Calu3 (cell line): ENCODE measurements at places on chromosomes 1 and 21.

- DNase-seq = no peak
Observed at GRCh38 chr21:42301371-42302075, 13.7 kb downstream of the TFF3 start.

DNA sequence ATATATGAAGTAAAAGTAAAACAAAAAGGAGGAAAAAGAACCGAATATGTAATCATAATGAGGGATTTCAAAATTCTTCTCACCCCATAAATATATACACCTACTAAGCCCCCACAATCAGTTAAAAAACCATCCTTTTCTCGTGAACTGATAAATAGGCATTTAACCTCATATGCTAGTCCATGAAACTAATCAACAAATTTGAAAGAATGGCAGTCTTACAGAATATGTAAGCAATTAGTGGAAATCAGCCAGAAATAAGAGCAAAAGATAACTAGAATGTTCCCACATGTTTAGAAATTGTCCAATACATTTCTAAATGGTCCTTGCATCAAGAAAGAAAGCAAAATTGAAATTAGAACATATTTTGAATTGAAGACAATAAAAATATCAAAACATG lies 849.4 kb upstream of the CXADR start:
- no peak for DNase-seq

GRCh38 chr1:213914392-213914791 lies 73.4 kb upstream of the PROX1 start:
- no peak for DNase-seq

DNA sequence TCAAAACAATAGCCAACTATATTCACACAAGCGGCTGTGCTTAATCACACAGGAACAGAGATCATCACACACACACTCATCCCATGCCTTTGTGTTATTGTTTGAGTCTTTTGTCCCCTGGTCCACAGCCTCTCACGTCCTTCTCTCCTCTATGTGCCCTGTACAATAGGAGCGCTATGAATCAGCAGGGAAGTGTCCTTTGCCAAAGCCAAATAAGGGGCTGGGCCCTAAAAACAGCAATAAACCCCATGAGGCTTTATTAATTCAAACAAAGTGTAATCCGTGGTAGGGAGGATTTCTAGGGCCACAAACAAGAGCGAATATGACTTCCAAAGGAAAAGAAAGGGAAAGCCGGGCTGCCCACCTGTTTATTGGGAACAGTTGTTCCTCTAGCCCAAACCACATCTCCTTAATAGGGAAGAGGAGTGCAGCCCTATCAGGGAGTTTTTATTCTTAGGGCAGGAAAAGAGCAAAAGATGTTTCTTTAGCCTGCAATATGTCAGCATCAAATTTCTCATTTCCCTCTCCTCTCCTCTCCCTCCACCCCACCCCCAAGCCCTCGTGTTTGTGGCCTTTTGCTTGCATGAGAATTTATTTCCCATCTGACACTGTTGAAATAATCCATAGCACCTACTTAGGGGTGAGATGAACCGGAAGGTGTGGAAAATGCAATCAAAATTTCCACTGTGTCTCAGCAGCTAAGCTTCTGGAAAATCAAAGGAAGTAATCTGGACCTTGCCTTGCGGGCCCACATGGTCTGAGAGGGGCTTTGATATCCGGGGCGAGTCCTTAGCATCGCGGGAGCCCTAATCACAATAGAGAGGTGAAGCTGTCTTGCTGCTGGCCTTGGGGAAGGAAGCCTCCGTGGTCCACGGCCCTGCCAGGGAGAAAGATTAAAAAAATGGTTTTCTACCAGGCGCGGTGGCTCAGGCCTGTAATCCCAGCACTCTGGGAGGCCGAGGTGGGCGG lies 45.3 kb upstream of the ITPKB start:
- DNase-seq = no peak

DNA sequence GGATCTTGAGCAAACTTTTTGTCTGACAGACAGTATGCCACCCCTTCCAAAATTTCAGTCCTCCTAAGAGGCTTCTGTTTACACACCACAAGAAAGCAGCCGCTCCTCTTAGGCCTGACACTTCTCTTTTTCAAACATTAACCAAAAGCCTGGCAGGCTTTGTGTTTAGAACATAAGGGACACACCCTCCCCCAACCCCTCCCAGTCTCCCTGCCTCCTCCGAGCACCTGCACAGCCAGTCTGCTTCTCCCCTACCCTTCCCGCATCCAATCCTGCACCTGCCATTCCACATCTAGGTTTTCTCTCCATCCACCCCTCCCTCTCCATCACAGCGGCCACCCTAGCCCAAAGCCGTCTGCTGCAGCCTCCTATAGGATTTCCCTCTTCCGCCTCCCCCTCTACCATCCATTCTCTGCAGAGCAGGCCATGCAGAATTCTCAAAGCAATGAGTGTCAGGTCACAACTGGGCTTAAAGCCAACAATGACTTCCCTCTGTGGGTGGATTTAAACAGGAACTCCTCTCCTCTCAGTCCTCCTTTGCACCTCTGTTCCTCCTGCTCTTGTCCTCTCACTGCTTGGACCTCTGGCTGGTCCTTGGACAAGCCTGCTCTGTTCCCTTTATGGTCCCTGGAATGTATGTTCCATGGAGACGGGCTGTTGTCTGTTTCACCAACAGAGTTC lies 478.2 kb downstream of the NPHP4 start:
- no peak for DNase-seq

GRCh38 chr1:92459871-92460320 lies 26.8 kb downstream of the GFI1 start:
- no peak for DNase-seq

DNA sequence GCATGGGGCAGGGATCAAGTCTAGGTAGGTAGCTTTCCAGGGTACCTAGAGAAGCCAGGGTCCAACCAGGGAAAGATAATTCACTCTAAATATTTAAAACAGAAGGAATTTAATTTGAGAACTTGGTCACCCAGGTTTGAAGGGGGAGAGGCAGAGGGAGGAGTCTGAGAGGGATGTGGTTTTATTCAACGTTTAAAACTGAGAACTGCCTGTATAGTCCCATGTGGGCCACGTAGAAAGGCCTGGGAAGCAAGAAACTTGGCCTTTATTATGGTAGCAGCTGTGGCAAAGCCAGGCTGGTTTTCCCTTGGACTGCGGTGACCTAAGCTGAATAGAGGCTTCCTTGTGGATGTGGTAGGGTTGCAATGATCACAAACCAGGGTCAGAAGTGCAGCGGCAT lies 42.0 kb upstream of the DUSP10 start:
- DNase-seq = no peak

DNA sequence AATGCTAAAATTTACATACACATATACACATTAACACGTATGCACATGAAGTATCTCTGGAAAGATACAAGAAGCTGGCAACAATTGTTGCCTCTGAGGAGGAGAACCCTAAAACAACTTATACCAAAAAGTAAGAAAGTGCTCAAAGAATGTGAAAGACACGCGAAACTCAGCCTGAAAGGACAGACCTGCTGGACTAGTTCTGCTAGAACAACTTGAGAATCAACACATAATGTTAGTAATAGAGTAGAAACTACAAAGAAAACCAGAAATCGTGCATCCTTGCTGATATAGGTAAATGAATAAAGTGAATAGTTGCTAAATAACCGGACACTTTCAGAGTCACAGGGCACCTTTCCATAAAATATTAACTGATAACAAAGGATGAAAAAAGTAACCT lies 242.5 kb downstream of the RERE start:
- DNase-seq = peak; percentile 6

GRCh38 chr1:119873135-119874015 lies 22.9 kb downstream of the ADAM30 start:
- DNase-seq = no peak

DNA sequence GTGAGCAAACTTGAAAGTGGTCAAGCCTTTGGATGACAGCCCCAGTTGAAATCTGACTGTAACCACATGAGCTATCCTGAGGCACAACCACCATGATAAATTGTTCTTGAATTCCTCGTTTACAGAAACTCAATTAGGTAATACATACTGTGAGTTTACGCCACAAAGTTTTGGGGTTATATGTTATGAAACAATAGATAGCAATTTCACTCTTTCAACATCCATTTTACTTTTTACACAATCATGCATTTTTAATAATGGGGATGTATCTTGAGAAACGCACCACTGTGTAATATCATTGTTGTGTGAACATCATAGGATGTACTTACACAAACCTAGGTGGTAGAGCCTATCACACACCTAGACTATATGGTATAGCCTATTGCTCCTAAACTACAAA lies 35.4 kb downstream of the OR2C3 start:
- DNase-seq = no peak

GRCh38 chr1:154867064-154867825 lies 2.8 kb downstream of the KCNN3 start:
- peak; percentile 52 for DNase-seq

GRCh38 chr1:229017091-229017490 lies 253.8 kb upstream of the RAB4A start:
- DNase-seq = no peak

DNA sequence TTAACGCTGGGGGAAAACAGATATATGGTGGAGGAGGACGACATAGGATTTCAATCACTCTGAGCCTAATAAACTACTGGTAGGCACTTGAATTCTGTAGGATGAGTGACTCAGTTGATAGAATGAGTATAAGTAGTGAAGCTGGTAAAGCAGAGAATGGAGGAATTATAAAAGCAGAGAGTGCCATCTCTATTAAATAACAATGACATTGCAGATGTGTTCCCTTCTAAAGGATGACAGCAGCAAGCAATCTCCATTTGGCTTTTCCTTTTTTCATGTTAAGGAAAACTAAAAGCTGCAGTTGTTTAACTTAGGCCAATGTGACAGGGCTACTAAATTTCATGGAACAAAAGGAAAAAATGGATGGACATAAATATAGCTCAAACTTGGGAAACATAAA lies 17.5 kb downstream of the ZBTB8OS start:
- DNase-seq = no peak

- DNase-seq = no peak
Observed at GRCh38 chr21:24294171-24294570, 1313.1 kb downstream of the MRPL39 start.

- no peak for DNase-seq
Observed at GRCh38 chr1:55480029-55480795, 265.0 kb upstream of the USP24 start.

- no peak for DNase-seq
Observed at GRCh38 chr1:222404710-222405109, 143.2 kb downstream of the HHIPL2 start.

- no peak for DNase-seq
Observed at GRCh38 chr21:36097427-36098181, 27.8 kb downstream of the CBR1 start.

- peak; percentile 36 for DNase-seq
Observed at GRCh38 chr1:171740987-171741871, 636 bp downstream of the VAMP4 start.

DNA sequence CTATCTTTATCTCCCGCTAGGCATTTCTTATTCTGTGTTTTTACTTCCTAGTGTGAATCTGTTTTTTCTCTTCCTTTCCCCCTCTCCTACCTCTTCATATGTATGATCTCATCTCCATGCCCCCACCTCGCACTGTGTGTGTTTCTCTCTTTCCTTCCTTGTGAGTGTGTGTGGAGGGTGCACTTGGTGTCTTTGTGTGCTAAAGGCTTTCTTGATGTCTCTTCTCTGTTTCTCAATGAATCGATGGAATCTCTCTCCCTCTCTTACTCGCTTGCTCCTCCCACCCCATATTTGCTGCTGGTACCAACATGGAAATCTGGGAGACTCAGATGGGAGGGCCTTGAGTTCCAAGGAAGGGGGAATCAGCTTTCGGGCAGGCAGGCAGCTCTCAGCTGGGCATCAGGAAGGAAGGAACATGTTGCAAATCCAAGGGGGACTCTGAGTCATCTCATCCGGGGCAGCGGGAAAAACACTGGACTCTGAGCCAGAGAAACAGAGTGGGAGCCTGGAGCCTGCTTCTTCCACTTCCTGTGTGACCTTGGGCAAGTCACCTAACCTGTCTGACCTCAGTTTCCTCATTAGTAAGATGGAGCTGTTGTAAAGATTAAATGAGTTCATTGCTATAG lies 147.5 kb downstream of the PTPRU start:
- no peak for DNase-seq

DNA sequence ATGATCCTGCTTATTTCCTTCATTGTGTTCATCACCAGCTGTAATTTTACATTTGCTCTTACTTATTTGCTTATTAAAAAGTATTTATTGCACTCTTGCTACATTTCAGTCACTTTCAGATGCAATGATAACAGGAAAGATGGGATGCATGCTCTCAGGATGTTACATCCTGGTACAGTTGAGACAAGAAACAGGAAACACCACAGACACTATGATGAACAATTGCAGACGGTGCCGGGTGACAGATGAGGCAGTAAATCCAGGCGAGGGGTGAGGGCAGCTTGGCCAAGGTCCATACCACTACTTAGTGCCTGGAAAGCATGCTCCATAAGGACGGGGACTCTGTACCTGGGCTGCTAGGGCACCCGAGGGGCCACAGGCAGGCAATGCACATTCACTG lies 156.6 kb upstream of the RAB4A start:
- no peak for DNase-seq

- no peak for DNase-seq
Observed at GRCh38 chr1:91066538-91066937, 44.7 kb upstream of the ZNF644 start.

DNA sequence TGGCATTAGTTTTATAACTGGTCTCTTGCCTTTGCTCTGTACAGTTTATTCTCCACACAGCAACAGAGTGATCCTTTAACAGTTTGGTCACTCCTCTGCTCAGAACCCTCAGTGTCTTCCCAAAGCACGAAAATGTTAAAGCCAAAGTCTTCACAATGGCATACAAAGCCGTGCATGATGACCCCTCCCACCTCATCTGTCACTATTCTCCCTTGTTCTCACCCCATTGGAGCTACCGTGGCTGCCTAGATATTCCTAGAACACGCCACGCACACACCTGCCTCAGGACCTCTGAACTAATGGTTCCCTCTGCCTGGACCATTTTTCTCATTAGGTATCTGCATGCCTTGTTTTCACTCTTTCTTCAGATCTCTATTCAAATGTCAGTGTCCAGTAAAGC lies 8.6 kb upstream of the SEMA4A start:
- DNase-seq = no peak

DNA sequence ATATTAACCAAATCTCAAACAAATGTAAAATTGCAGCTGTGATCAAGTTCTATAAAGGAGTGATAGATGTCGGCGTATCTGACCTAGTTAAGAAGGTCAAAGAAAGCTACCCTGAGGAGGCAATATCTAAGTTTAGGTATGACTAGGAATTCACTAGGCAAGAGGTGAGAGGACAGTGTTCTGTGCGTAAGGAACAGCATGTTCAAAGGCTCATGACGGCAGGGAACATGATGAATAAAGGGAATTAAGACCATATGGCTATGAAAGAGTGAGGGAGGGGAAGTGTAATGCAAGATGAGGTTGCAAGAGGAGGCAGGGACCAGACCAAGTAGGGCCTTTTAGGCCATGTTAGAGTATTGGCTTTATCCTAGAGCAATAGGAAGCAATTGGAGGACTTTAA lies 8.6 kb downstream of the LIX1L start:
- DNase-seq = no peak
